ELR (cell line): ENCODE measurements at places on chromosomes 5 and 9.

DNA sequence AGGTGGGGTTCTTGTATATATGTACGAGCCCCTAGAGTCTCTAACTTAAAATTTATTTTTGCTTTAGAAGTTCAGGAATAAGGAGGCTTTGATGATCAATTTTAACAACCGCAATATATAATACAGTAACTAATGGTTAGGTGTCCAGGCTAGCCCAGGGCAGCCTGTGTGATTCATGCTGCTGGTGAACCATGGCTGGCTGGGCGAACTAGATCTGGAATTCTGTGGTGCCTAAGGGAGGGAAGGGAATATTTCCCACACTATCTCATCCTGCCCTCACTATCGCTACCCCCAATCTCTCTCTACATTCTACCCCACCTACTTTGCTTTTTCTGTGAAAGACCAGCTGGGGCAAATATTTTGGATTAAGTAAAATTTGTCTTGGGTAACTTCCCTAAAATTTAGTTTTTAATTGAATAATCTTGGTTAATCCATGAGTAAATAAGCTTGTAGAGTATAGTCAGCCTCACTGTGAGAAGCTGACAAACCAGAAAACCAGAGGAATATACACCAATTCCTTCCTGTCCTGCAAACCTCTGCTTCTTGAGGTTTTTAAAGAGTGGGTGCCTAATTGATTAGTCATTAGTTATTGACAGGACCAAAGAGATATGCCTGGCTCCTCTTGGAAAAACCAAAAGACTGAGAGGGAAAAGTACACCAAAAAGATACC, 115.1 kb upstream of the CCDC152 start:
- DNase-seq = peak; percentile 5

- DNase-seq = peak; percentile 87
Measured at GRCh38 chr5:33892620-33893137, 889 bp upstream of the ADAMTS12 start.

DNA sequence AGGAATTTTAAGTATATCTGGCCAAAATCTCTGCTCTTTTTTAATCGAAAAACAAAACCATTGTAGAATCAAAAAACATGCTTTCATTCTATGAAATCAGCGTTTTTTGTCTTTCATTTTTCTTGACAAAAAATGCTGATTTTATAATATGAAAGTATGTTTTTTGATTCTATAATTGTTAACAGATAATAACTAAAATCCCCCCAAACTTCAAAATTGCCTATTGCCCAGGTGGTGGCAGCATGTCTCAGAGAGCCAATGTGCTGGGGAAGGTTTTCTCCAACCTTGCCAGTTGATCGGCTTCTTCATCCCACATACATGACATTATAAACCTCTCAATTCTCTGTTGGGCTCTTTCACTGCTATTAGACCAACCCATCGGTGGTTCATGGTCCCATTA, 5.1 kb upstream of the SMIM15 start:
- peak; percentile 65 for DNase-seq

DNA sequence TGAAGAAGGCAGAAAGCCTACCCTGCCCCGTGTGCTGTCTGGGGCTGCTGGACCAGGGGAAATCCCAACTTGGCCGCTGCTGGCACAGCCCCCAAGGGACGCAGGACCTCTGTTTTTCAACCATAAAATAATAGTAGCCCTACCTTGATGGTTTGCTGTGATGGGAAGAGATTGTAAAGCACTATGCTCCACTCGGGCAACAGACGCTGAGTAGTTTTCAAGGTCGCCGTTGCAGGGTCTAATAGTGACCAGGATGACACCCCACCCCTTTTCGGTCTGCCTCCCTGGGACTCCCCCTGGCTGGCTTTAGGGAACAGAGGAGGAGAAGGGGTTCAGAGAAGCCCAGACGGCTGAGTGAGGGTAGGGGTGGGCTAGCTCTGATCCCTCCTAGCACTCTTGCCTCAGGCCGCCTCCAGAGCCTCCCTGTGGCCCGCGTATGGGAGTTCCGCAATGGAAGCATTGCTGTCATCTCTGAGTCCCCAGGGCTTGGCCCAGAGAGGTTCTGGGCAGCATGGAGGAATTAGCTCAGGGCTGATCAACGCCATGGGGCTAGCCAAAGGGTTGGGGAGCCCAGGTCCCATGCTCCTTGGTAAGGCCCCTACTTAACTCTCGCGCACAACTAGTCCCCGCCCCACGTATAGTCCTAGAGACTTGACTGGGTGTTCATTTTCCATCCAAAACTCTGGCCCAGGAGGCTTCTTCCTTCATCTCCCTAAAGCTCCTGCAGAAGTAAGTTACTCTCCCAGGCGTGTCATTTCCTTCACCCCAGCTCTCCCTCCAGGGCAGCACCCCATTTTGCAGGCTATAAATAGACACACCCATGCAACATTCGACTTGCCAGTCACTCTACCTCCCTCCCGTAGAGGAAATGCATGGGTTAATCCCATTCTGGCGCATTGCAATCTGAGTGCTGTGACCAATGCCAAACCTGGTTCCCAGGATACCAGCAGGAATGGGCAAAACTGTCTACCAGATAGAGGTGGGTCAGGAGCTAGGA, 1.1 kb upstream of the IRF1 start:
- no peak for DNase-seq

DNA sequence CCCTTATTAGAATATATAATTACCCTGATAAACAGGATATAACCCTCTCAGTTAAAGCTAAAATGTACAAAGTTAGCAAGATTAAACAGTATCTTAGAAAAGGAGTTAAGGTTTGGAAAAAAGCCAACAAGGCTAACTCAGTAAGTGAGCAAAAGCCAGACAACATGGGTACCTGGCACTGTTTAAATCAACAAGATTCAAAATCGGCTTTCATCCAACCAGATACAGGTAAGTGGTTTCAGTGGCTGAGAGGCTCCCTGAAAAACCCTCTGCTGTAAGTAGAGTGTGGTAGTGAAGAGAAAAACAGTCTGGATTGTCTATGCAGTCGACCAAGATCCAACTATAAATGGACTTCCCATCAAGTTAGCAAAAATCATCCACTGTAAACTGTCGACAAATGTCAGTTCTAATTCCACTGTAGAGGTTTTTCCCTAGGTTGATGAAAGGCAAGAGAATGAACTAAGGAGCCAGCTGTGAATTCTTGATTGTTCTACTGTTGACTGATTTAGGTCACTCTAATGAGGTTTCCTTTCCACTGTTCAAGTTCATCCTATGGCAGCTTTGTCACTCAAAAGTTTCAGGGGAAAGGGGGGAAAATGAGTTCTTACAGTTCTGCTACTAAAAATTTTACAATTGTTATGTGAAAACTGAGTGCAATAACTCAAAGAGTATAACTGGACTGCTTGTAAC, 27.3 kb downstream of the ETF1 start:
- no peak for DNase-seq

GRCh38 chr9:135414293-135414692, 65.3 kb upstream of the PPP1R26 start:
- no peak for DNase-seq

DNA sequence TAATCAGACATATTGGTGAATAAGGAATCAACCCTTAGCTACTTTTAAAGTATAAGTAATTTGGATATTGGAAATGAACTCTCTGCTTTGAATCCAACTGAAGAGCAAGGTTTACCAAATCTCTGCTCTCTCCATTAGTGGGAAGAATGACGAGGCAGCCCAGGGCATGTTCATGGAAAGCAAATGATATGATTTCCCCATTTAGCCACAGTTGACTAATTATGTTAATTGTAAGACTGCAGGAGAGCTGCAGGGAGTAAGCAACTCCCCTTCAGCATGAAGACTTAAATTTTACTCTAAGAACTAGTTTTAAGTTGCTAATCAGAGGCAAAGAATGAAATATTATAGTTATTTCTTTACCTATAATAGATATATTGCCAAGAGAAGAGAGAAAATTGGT, 194.3 kb upstream of the CD180 start:
- DNase-seq = no peak

DNA sequence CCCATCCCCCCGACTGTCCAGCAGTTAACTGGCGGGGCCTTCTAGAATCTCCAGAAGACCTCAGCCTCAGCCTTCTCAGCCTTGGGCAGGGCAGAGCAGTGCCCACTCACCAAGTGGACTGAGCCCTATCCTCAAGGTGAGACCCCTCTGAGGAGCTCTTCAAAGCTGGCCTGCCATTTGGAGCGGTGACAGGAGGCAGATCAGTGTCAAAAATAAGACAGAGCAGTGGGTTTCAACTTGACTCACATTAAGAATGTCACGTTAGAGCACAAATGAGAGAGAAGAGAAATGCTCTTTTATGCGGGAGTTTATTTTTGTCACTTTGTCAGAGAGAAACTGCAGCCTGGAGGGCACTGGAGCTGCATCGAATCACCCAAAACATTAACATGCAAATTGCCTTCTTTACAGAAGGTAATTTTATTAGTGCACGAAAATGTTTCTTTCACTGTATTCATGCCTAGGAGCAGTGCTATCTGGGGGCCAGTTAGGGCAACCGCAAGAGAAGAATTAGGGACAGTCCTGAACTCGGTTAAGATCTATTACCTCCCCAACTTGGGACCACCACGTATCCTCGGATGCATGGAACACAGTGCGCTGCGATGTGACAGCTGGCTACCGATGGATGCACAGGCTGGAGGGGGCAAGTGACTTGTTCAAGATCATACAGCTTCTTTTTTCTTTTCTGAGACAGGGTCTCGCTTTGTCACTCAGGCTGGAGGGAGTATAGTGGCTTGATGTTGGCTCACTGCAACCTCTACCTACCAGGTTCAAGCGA, 188.5 kb downstream of the DAB2IP start:
- DNase-seq = no peak
